ENCODE measurements at places on chromosomes 5 and 9. TPM values are rescaled to one million over a fixed set of nuclear protein-coding genes. Genes with fewer than 3 reads are reported as not detected.

DNA sequence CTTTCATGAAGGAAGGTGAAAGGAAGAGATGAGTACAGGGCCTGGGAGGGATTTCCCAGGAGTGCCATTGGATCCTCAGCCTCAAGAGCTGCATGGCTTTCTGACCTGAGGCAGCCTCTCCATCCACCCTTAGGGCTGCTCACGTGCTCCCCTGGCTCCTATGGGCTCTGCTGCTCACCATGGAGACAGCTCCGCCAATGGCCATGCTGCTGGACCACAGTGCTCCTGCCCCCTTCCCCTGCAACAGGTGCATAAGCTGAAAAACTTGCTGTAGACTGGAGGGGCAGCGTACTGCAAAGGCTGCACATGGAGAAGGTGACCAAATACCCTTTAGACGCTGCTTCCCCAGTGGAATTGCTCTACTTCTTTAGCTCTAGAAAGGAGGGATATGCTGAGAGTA, 112.7 kb upstream of the PANK3 start:
- no peak for ATAC-seq

GRCh38 chr9:115398996-115399395, 281.0 kb upstream of the TNC start:
- no peak for ATAC-seq

The SLCO6A1 gene
- total RNA-seq = not detected

DNA sequence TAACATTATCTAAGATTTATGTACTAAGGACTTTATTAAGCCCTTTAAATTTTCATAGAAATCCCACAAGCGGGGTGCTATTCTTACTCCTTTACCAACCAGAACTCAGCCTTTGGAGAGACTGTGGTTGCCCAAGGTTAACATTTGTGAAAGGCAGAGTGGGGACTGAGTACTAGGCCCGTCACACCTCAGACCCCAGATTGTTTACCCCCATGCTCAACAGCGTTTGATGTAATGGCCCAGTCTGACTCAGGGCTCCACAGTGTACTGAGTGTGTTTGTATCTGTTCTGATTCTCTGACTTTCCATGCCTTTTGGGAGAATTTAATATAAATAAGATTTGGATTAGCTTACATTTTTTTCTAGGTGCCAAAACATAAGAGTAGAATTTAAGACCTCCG, 110.0 kb downstream of the GAS1 start:
- ATAC-seq = no peak

DNA sequence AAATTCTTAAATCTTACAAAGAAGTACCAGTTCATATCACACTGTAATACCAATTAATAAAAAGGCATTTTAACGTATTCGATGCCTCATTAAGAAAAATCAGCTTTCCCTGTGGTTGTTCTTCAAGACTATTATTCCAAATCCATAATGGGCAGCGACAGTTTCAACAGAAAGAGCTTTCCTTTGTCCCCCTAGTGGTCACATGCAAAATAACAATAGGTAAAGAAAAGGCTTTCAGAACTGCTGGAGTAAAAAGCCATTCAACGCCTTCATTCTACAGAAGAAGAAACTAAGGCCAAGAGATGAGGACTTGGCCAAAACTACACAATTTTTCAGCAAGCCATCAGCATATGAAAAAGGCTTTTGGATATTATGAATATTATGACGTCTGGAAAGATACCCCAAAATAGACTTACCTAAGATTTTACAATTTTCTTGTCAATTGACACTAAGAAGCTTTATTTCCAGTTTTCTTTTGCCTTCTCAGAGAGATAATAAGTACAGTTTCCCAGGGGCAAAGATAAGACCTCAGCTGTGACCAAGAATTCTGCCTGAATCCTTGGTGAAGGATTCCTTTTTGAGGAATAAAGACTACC, 6.7 kb upstream of the CDH6 start:
- ATAC-seq = no peak

GRCh38 chr9:128372188-128372641, 1.0 kb downstream of the URM1 start:
- peak; percentile 4 for ATAC-seq

Data from motor neuron (in vitro differentiated cells).